NCI-H748 treated with DMSO at 0.1 percent for 48 hours (cell line): ENCODE measurements at places on chromosomes 7 and 10.

DNA sequence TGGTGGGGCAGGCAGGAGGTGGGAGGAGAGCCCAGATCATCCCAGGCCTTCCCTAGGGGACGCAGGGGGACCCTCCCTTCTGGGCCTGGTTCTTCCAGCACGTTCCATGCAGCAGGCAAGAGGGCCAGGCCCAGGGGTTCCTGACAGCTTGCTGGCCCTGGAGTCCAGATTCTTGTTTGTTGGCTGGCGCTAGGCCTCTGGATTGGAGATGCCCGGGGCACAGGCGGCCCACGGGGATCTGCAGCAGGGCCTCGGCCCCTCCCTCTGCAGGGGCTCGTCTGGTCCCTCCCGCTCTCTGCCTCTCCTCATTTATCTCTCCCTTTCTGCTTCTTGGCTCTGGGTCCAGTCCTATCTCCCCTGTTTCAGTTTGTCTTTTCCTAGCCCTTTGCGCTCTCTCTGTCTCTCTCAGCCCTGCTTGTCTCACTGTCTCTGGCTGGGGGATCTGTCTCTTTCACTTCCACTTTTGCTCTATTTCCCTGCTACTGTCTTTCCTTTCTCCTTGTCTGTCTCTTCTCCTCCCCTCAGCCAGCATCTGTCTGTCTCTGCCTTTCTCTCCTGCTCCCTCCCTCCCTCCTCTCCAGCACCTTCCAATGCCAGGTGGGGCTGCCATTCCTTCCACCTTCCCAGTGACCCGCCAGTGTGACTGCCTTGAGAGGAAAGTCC is 1.1 kb upstream of the AQP1 start:
- no peak for DNase-seq

DNA sequence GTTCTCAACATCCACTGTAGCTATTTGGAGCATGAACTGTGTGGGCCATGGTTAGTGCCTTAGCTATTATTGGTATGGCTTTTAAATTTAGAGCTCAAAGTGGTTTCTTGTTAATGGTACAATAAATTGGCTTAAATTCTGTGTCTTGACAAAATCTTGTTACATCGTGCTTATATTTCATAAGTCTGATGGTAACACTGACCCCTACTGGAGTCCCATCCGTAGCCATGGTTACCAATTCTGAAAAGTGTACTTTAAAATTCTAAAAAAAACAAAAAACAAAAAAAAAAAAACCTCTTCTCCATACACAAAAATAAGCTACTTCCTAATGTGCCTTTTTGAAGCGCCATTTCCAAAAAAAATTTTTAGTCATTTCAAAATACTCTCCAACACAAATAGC is 6.4 kb upstream of the RPP30 start:
- no peak for DNase-seq

- DNase-seq, result no peak
Observed at GRCh38 chr7:142088022-142088714, 23.4 kb upstream of the MGAM2 start.

DNA sequence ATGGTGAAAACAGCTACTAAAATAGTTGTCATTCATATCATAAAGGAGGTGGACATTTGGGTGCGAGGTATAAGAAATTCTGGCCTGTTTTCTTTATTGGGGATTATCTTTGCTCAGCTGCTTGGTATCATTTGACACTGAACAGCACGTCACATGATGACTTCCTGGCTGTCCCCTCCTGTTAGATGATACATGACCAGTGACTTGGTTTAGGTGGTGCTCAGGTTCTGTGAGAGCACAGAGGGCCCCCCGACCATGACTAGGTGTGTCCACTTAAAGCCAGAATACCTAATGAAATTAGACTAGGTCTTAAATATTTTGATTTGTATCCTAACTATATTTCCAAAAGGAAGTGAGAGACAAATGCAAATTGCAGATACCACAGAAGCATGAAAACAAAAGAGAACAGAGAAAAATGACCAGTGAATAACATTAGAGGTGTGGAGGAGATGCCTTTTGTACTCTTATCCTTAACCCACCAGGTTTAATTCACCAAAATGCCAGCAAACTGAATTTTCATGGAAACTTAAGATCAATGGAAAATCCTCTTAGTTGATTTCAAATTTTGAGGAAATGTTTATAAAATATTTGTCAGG is 50.6 kb upstream of the GJD4 start:
- no peak for DNase-seq

DNA sequence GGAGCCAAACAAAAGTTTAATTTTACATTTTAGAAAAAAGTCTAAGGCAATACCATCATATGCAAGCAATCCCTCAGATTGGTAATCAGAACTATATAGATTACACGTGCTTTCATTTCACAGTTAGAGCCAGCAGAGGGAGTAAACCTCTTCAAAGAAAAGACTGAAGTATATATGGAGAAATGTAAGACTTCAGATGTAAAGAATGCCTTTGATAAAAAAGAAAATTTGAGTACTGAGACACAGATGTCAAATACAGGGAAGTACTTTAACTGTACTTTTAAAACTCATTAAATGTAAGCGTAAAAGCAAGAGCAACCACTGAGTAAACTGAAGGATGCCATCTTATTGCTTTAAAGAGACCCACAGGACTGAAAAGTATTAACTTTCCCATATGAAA is 101.4 kb upstream of the FAM133B start:
- DNase-seq, result peak; percentile 55

GRCh38 chr7:47470567-47471357 is 111.1 kb downstream of the TNS3 start:
- peak; percentile 85 for DNase-seq

- DNase-seq, result peak; percentile 40
Observed at GRCh38 chr10:23158370-23158769, 33.7 kb upstream of the PTF1A start.

DNA sequence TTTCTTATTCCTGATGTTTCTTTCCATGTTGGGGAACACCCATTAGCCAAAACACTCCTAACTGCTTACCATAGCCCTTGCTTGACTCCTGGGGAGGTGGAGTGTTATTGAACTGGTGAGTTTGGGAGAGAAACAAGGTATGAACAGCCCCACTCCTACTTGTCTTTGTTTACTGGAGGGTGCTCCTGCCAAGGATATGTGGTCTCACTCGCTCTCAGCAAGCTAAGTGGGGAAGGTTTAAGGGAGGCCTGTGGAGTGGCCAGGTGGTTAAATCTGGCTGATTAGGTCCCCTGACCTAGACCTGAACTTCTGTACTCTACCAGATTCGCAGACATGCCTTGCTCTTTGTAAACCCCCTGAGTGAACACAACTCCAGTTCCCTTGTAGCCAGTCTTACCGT is 300.1 kb downstream of the PTEN start:
- no peak for DNase-seq

GRCh38 chr10:86443069-86443468 is 76.5 kb upstream of the GRID1 start:
- DNase-seq, result no peak
